CD4-positive, alpha-beta T cell treated with Interleukin-10 for 1 hour (primary cell): ENCODE measurements at places on chromosomes 4 and X.
A peak's percentile ranks its signal among the peaks of the same experiment; 100 is the strongest.

DNA sequence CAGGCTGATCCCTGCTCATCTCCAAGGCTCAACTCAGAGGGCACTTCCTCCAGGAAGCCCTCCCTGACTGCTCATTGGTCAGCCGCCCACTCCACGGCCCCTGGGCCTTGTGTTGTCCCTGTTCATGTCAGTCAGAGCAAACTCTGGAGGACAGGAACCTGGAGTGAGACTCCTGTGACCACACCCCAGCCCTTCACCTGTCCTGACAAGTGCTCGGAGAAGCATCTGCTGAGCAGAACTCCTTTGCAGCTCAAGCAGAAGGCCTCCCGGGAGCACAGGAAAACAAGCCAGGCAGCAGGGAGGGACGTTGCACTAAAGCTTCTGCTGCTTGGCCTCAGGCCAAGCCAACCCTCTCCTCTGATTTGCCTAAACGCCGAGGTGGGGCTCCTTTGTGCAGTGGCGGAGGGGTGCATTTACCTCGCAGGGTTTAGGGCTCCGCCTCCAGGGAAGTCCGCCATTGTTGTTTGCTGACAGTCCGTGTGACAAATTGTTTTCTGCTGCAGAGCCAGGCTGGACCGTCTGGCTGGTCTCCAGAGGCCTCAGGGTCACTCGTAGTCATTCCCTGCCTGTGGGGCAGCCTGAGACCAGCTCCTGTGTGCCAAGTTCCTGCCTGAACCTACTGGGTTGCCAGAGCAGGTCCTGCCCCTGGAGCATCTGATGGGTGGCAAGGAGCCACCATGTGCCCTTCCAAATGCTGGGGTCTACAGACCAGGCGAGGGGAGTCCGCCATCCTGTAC is 61.8 kb downstream of the C4orf50 start:
- no peak for DNase-seq

DNA sequence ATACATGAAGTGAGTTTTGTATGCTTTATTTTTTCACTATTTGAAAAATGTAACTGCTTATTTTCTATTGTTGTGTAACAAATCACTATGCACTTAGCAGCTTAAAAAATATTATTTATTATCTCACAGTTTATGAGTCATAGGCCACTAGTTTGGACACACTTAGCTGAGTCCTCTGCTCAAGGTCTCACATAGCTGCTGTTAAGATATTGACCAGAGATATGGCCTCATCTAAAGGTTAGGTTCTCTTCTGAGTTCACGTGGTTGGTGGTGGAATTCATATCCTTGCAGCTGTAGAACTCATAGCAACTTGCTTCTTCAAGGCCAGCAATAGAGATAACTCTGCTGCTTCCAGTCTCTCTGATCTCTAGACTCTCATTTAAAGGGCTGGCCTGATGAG is 534.4 kb downstream of the SPRY1 start:
- DNase-seq = no peak

- no peak for DNase-seq
Observed at GRCh38 chr4:107278791-107279483, 242.8 kb upstream of the DKK2 start.

DNA sequence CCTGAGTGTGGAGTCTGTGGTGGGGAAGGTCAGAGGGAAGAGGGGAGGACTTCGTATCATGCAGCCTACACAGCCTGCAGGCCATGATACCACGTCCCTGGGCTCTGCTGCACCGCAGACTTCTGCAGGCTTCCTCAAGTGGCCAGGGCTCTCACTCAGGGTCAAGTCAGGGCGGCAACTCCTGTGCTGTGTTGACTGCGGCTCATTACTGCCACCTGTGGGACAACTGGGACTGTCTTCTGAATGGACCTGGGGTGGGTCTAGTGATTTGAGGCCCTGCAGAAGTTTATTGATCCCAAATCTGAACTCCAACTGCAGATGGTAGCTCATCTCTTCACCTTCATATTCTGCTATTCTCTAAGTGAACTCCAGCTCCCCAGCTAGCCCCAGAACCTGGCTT is 167.1 kb downstream of the NSUN7 start:
- no peak for DNase-seq

DNA sequence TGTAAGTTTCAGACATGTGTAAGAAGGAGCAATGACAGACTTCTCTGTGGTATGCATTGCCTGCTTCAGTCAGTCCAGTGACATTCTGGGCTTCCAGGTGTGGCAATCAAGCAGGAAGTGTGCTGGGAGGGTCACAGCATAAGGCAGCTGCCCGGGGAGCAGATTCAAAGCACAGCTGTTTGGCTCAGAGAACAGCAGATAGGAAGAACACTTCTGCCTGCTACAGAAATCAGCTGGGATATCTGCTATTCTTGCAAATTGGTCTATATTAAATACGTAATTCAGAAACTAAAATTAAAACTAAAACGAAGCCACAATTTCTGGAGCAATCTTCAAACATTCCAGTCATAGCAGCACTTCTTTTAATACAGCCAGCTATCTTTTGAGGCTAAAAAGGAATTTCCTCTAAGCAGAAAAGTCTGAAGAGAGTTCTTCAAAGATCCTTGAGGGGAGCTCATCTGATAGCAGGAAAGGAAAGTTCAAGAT is 47.5 kb upstream of the GALNT7 start:
- DNase-seq = peak; percentile 0

DNA sequence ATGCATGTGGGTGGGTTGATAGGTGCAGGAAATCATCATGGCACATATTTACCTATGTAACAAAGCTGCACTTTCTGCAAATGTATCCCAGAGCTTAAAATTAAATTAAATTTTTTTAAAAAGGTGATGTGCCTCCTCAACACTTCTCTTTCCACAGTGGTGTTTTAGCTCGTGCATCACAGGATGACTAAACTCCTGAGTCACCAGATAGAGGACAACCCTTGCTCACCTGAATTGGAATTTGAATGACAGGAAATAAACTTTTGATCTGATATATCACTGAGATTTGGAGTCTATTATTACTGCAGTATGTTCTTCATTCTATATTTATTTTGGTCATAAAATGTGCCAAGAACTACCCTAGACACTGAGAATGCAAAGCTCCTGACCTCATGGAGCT is 185.3 kb downstream of the MAPK10 start:
- DNase-seq = no peak

DNA sequence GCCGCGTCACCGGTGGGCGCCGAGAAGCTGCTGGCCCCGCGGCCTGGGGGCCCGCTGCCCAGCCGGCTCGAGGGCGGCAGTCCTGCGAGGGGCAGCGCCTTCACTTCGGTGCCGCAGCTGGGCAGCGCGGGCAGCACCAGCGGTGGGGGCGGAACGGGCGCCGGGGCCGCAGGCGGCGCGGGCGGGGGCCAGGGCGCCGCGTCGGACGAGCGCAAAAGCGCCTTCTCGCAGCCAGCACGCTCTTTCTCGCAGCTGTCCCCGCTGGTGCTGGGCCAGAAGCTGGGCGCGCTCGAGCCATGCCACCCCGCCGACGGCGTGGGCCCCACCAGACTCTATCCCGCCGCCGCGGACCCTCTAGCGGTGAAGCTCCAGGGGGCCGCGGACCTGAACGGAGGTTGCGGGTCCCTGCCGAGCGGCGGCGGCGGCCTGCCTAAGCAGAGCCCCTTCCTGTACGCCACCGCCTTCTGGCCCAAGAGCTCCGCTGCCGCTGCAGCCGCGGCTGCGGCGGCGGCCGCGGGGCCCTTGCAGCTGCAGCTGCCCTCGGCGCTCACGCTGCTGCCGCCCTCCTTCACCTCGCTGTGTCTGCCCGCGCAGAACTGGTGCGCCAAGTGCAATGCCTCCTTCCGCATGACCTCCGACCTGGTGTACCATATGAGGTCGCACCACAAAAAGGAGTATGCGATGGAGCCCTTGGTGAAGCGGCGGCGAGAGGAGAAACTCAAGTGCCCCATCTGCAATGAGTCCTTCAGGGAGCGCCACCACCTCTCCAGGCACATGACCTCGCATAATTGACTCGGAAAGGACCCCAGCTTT is 5.6 kb downstream of the PRDM8 start:
- peak; percentile 63 for DNase-seq

DNA sequence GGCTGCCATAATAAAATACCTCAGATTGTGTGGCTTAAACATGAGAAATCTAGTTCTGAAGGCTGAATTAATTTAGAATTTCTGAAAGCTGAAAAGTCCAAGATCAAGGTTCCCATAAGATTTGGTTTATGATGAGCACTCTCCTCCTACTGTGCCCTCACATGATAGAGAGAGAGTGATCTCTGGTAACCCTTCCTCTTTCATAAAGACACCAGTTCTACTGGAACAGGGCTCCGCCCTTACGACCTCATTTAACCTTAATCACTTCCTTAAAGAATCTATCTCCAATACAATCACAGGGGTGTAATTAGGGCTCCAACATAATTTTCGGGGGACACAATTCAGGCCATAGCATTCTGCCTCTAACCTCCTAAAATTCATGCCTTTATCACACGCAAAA is 194.0 kb upstream of the MAB21L2 start:
- no peak for DNase-seq

DNA sequence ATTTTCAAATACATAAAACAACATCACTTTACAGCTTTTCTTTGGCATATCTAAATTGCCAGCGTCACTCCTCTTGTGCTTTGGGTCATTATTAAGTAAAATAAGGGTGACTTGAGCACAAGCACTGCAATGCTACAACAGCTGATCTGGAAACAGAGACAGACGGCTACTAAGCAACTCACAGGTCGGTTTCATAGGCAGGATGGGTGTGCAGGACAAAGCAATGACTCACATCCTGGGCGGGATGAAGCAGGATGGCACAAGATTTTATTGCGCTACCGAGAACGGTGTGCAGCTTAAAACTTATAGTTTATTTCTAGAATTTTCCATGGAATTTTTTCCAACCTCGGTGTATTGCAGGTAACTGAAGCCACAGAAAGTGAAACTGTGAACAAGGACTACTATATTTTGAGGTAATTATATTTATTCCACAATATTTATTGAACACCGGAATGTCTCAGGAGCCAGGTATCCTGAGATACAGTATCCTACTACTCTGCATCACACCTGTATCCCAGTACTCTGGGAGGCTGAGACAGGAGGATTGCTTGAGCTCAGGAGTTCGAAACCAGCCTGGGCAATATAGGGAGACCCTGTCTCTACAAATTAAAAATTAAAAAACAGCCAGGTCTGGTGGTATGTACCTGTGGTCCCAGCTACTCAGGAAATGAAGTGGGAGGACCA is 215.5 kb downstream of the APBB2 start:
- no peak for DNase-seq

GRCh38 chr4:19472666-19473065 is 779.0 kb upstream of the SLIT2 start:
- DNase-seq = no peak

GRCh38 chr4:181752516-181752915 is 490.7 kb upstream of the TENM3 start:
- DNase-seq = no peak

- DNase-seq = peak; percentile 55
Observed at GRCh38 chr4:76984127-76984526, 34.6 kb downstream of the SEPTIN11 start.
